ENCODE measurements at places on chromosomes 3 and 15.

- DNase-seq: no peak
Observed at GRCh38 chr3:160779040-160779439, 23.0 kb downstream of the PPM1L start.

DNA sequence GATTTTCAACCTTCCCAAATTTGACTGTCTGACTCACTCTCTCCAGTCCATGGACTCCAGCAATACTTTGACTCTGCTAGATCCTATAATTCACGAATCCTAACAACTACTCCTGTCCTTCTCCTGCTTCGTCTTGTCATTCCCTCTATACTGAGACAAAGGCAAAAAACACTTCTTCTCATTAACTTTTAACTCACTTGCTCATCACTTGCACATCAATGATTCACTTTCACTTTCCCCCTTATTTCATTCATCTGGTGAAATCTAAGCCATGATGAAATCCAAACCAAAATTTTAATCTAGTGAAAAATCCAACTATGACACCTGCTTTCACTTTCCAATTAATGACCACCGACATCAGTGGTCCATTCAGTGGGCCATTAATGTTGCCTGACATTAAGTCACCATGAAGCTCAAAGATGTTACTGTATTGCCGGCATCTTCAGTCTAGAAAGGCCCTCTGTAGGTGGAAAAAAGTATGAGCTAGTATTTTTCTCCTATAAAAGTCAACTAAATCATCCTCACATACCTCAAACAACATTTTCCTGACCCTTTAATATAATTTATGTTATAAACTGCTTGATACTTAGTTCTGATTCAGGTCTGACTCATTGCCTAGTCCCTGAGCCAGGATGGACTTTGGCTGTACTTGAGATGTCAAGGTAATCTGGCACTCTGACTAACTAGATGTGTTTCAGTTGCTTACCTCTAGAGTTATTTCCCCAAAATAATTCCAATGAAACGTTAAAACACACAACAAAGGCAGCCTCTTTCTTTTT lies 158.6 kb downstream of the CNTN6 start:
- peak; percentile 39 for DNase-seq

DNA sequence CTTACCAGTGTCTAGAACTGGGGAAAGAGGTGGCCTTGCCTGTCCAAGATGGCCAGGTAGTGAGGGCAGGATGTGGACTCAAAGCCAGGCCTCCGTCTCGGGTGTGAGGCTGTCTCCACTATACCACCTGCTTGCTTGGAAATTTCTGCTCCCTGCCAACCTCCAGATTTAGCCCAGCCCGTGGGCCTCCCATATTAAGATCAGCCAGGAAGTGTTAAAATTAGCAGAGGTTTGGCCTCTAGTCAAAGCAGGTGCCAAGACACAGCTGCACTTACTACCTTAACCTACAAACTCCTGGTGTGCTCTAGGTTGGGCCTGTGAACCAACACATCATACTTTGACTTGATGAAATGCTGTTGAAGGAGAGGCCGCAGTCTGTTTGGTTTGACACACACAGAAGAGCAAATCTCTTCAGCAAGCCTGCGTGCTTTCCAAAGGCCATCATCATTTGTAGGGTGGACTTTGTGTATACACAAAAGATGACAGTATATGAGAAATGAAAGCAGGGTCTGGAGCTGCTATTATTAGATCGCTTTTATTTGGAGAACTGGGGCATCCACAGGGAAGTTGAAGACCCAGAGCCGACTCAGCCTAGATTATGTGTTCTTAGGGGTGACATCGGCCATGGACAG lies 206.5 kb downstream of the XXYLT1 start:
- no peak for DNase-seq

DNA sequence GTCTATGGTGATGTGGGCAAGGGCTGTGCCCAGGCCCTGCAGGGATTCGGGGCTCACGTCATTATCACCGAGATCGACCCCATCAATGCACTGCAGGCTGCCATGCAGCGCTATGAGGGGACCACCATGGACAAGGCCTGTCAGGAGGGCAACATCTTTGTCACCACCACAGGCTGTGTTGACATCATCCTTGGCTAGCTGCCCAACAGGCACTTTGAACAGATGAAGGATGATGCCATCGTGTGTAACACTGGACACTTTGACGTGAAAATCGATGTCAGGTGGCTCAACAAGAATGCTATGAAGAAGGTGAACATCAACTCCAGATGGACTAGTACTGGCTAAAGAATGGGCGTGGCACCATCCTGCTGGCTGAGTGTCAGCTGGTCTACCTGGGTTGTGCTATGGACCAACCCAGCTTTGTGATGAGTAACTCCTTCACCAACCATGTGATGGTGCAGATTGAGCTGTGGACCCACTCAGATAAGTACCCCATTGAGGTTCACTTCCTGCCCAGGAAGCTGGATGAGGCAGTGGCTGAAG lies 6.1 kb upstream of the USP8 start:
- no peak for DNase-seq

DNA sequence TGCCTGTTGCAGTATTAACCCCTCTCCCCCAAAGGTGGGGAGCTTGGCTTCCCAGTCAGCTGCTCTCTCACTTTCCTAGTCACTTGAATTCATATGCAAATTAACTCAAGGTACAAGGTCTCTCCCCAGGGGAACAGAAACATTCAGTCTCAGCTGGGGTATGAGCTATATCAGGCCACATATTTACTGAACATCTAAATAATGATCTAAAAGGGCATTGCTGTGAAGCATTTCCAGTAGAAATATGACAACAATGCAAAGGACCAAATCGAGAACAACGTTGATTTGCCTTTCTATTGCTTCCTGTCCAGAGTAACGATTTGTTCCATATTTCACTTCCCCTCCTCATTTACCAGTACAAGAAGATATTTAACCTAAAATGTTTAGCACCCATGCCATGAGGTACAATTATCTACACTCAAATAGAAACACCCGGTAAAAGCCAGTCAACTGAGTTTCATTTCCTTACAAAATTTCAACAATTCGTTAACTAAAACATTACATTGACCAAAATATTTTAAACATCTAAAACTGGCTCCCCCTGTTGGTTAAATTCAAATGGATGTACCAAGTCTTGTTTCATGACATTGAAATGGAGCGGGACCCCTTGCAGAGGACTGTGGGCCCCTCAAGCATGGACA lies 36.5 kb upstream of the KLHL6 start:
- no peak for DNase-seq

GRCh38 chr3:50292159-50293078 lies at the start of gene IFRD2:
TSS of gene IFRD2 (minus strand) at chr3:50292429. CDS start at chr3:50292274, 155 bp downstream.
- DNase-seq: peak; percentile 98

DNA sequence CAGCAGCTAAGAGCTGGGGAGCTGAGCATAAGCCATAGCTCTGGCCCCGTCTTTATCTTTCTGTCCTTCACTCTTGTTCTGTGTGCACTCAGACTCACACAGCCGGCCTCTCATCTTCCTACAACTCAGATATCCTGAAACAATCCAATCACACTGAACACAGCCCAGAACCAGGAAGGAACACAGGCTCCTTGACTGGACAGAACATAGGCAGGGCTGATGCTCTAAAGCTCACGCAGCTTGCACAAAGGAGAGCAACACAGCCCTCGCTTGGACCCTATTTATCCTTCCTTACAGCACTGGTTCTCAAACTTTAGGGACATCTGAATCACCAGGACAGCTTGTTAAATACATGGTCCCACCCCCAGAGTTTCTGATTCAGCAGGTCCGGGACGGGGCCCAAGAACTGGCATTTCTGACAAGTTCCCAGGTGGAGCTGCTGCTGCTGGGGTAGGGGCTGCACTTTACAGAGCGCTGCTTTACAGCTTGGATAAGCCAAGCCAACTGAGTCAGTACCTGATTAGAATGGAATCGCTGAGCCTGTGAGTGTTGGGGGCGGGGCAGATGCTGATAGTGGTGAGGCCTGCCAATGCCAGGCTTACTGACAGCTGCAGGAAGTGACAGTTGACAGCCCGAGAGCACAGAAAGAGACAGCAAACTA lies 65.1 kb downstream of the MRPL46 start:
- DNase-seq: no peak

GRCh38 chr3:63462732-63463131 lies 184.6 kb downstream of the SYNPR start:
- DNase-seq: no peak

DNA sequence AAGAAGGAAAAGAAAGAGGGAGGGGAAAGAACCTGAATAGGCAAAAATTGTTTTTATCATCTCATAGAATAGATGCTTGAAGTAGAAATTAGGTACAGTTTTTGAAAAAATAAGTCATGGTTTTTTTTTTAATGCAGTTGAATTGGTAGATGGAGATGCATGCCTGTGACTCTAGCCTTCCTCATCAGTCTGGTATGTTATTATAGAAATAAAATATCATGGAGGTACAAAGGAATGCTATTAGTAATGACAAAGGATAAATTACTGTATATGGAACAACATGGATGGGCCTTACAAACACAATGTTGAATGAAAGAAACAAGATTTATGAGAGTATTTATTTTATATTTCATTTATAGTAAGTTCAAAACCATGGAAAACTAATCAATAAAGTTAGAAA lies 162.4 kb upstream of the GALNT15 start:
- peak; percentile 66 for DNase-seq

- no peak for DNase-seq
Observed at GRCh38 chr15:83289160-83289559, 4.7 kb upstream of the BNC1 start.

DNA sequence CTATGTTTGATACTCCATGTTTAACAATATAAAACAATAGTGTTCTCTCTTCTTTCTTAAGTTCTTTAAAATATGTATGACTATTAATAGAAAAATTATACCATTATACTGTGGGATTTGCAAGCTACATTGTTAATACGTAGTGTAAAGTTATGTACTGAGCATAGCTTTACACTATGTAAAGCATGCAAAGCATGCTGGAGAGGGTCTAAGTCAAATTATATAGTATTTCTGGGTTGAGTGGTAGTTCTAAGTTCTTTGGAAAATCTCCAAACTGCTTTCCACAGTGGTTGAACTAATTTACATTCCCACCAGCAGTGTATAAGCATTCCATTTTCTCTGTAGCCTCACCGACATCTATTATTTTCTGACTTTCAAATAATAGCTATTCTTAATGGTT lies 253.0 kb downstream of the RAP2B start:
- DNase-seq: no peak

- no peak for DNase-seq
Observed at GRCh38 chr3:134516905-134517304, 31.0 kb downstream of the CEP63 start.

GRCh38 chr15:78638658-78639314 lies 2.2 kb downstream of the CHRNB4 start:
- DNase-seq: peak; percentile 37

DNA sequence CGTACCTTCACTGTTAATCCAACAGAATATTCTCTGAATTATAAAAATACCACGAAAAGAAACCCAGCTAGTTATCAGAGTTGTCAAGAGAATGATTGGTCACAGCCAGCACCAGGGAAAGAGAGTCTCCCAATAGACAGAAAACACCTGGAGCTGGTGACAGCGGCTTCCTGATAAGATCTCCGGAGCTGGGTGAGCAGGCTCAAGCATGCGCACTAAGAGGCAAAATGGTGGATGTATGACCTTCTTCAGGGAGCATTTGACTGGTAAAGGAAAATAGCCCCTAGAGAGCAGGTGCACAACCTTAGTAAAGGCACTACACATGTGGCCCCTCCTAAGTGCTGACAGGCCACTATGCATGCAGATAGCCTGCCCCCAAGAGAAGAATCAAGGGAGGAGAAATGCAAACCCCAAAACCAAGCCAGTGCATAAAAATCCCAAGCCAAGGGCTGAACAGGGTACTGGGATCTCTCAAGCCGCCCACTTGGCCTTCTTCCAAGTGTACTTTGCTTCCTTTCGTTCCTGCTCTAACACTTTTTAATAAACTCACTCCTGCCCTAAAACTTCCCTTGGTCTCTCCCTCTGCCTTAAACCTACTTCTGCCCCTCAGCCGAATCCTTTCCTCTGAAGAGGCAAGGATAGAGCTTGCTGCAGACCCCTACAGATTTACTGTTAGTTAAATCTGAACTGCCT lies 93.2 kb downstream of the UACA start:
- no peak for DNase-seq

DNA sequence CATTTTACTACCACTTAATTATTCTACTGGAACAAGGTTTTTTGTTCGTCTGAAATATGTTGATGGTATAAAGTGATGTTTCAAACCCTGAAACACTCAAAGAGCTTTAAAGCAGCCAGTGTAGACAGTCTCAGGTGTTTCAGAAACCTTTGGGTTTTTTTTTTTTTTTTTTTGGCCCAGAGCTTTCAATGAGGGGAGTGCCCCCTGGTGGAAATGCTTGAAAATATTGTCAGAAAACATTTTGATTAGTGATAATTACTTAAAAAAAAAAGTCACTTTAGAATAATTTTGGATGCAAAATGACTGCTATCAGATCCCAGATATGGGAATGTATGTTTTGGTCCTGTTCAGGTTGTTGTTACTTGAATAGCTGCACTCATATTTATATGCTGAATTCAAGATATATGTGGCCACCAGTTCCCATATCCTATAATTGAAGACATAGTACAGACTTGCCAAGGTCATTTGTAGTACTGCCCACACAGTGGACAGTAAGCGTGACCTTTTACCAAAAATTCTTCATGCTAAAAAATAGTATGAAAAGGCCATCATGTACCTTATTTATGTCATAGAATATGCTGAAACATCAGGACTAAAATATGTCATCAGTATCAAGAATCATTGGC lies 35.9 kb downstream of the SATB1 start:
- DNase-seq: peak; percentile 10

DNA sequence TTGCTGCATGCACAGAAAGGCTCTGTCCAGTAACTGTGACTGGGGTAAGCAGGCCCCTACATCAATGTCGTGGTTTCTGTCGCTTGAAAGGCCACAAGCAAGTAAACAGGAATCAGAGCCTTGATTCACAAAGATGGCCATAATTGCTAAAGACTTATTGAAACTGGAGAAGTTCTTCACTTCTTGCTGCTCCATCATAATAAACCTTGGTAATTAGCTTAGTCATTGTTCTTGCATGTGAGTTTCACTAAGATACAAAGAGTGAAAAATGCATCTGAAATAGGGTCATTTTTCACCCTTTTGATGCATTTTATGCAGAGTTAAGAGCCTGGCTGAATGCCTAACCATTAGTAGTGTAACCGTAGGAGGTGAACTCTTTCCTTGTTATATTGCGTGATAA lies 3.2 kb downstream of the SEMA6D start:
- no peak for DNase-seq

DNA sequence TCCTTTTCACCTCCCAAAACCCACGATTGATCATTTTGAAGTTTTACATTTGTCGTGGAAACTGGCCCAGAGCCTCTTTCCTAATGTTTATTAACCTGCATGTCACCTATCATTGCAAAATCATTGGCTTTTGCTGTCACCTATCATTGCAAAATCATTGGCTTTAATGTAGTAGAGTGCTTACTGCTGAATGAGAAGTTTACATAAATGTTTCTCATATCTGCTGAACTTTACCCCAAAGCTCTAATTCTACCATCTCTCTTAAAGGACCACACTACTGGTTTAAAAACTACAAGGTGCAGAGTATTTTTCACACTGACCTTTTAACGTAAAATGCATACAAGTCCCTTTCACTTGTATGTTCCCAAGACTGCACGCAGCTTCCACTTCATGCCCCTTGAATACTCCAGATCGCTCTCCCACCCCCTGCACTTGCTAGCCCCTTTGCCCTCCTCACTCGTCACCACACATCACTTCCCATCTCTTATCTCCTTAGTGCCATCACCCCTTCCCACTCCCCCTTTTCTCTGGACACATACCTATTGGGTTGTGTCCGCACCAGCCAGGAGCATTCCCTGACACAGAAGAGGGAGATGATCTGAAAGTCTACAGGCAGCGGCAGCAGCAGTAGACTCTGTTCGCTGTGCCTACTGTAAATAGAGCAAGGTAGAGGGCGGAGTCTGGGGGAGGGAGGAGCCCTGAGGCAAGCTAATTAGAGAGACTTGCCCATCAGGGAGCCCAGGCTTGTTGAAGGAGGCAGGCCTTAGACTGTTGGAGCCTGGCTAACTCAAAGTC lies 30.2 kb upstream of the ATOSA start:
- DNase-seq: no peak
